ENCODE measurements at places on chromosomes 6 and 20.

DNA sequence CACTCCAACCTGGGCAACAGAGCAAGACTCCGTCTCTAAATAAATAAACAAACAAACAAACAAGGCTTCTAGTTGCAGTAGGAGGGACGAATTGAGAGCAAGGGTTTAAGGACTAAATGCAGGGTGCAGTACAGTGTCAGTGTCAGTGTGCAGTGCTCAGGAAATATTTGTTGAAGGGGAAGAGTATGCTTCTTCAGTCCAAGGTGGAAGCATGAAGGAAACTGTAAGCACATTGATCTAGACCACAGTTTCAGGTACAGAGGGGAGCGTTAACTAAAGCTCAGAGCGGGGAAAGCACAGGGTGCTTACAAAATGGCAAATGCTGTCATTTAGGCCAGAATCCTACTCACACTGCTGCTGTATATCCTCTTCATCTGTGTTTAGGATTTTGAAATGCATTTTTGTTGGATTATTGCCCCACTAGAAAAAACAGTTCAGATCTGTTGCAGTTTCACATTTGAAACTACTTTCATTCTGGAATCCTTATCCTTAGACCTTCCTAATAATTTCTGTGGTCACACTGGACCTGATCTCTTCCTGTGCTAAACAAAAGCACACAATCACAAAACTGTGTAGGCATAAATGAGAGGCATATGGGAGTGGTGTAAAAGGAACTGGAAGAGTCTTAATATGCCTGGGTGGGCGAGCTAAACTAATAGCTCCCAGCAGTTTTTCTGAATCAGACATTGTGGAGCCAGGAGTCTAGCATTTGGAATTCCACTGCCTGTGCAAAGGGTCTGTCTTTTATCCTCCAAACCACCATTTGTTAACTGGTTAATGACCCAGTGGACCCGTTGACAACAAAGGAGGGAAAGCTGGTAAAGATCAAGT lies 41.4 kb downstream of the CBFA2T2 start:
- DNase-seq: no peak

- no peak for DNase-seq
These were observed 95.8 kb downstream of the SLX4IP start for GRCh38 chr20:10530883-10531282.

DNA sequence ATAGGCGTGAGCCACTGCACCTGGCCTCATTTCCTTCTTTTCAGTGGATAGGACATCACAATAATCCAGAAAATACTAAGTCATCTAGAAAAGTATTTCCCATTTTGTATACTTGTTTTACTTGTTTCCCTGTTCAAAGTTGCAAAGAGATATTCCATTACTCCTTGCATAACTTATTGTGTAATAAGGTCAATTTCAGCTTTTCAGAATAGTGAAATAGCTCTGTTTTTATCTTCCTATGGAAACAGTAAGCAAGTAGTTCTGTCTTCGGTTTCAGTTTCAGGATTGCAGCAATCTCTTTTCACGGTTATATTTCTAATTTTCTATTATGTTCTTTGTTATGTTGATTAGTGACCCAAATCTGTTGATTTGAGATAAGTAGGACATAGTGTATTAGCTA lies 6.0 kb downstream of the STX11 start:
- no peak for DNase-seq

GRCh38 chr20:34410336-34410735 lies 47.3 kb downstream of the ITCH start:
- DNase-seq: no peak

All from memory B cell (primary cell).